Stimulated activated CD8-positive, alpha-beta memory T cell treated with anti-CD3 and anti-CD28 coated beads, Interleukin-4, amount 100 ng/mL, for 24 hours (primary cell): ENCODE measurements at places on chromosomes 11 and 22.

DNA sequence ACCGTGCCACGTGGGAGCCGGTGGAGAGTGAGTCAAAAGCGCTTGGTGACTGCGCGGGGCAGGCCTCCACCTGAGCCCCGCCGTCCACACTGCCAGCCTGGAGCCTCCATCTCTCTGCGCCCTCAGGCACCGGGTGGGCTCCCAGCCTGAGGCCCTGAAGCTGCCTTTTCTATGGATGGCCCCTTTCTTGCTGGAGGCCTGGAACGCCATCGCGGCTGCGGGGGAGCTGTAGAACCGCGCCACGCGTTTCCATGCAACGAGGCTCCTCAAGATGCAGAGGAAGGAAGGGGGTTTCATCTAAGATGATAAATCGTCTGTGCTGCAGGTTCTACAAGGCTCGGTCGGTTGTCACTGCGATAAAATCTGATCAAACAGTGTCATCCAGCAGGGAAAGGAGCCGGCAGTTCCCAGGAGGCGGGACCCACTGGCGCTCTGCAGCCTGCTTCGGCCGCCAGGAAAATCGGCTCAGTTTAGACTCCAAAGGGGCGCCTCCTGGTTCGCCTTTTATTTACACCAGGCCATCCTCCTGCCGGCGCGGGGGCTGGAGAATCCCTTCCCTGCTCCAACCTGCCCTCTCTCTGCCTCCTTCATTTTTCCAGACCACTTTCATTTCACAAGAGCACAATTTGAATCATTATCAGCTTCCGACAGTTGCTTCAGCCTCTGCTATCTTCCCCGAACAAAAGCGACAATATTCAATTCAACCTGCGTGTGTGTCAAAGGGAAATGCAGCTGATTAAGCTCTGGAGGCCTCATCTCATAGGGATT is 624.4 kb downstream of the BRD1 start:
- no peak for DNase-seq

- DNase-seq, result no peak
These were observed 247.6 kb downstream of the CADM1 start for GRCh38 chr11:115256397-115257197.

DNA sequence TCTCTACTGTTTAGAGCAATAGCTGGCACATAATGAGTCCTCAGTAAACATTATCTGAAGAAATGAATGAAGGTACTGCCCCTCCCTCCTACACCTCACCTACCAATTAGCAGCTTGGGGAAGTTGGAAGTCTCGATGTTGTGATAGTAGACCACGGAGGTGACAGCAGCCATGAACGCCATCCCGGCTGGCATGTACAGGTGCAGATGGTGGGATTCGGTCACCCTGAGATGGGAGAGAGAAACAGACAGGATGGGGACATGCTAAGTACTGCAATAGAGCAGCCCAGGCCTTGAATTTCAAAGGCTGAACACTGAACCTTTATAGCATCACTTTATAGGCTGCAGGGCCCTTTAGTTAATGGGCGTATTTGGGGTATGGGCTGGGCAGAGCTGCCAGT is 6.6 kb downstream of the ABCC8 start:
- no peak for DNase-seq

GRCh38 chr22:25745341-25746011 is 3.5 kb downstream of the MYO18B start:
- no peak for DNase-seq

GRCh38 chr11:124294687-124295086 is 19.1 kb downstream of the OR8D1 start:
- DNase-seq, result no peak

GRCh38 chr11:68892576-68892975 is 11.1 kb downstream of the MRPL21 start:
- DNase-seq, result no peak

DNA sequence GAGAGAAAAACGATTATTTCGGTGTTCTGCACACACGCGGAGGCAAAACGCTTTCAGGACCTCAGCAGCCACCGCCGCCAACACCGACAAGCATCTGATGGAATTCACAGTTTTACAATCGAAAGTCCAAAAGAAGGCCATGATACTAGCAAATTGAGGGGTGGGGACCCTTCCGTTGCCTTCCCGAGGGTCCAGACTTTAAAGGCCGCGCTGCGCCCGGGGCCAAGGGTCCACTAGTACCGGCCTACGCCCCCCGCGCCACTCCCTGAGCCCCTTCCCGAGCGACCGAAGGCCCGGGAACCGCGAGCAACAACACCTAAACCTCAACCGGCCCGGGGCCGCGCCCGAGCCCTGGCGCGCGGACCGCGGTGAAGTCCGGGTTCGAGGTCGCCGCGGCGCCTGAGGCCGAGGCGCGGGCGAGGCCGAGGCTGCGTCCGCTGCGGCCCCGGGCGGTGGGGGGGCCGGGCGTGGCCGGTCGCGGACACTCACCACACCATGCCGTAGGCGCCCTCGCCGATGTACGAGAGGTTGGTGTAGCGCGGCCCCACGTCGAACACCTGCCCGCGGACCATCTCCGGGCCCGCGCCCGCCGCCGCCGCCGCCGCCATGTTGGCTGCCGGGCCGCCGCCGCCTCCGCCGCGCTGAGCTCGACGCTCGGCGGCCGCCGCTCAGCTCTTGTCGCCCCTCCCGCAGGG is 465 bp downstream of the MAPK1 start:
- DNase-seq, result no peak

- no peak for DNase-seq
These were observed 30.0 kb upstream of the RAB39A start for GRCh38 chr11:107898270-107898669.

- DNase-seq, result no peak
These were observed 35.3 kb downstream of the DGCR2 start for GRCh38 chr22:19086896-19087295.

GRCh38 chr11:117489999-117490679 is 162.5 kb downstream of the CEP164 start:
- no peak for DNase-seq

- DNase-seq, result peak; percentile 11
These were observed 634 bp downstream of the TIMM8B start for GRCh38 chr11:112085822-112086421.

- DNase-seq, result no peak
These were observed 6.4 kb upstream of the LDHAL6A start for GRCh38 chr11:18449251-18449650.

- DNase-seq, result no peak
These were observed 61.9 kb upstream of the PARVG start for GRCh38 chr22:44118645-44119315.
